Activated T-helper 9 cell treated with anti-CD3 and anti-CD28 coated beads, Interleukin-2, amount 50 U/mL, for 16 hours (primary cell): ENCODE measurements at places on chromosomes 11 and 22.

GRCh38 chr11:15800111-15800800 is 556.1 kb downstream of the SOX6 start:
- DNase-seq, result no peak

- DNase-seq, result no peak
Measured at GRCh38 chr11:35951680-35952079, 7.8 kb downstream of the LDLRAD3 start.

DNA sequence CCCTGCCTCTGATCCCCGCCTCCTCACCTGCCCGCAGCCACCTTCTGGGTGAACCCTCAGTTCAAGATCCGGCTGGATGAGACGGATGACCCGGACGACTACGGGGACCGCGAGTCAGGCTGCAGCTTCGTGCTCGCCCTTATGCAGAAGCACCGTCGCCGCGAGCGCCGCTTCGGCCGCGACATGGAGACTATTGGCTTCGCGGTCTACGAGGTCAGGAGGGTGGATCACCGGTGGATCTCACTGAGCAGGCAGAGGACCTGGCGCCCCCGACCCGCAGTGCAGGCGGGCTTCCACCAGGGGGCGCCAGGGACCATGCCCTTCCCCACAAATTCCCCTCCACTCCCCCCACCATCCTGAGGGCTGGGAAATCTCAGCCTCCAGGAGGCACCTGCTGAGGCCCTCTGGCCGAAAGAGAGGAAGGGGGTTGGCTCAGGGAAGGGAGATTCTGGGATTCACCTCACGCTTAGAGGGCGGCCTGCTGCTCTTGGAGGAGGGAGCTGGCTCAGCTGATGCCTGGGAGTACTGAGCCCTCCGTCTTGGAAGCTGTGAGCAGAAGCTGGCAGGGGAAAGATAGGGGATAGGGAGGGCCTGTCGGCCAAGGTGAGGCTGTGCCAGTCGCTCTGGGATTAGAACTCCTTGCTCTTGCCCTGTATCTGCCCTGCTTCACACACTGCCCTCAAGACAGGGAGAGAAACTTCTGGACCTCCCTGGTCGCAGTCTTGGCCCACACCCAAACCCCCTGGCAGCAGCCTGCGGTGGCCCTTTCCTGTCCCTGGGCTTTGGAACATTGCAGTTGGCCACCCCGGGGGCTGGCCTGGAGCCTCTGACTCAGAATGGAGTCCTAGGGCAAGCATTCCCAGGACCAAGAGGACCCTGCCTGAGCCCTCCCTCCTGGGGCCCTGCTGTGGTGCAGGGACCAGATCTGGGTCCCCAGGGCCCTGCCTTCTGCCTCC is 23.2 kb downstream of the CAPN1 start:
- DNase-seq, result peak; percentile 35

GRCh38 chr11:91817996-91818395 is 406.6 kb upstream of the FAT3 start:
- DNase-seq, result no peak

- no peak for DNase-seq
Measured at GRCh38 chr11:90251599-90251998, 28.8 kb upstream of the CHORDC1 start.

- DNase-seq, result no peak
Measured at GRCh38 chr22:32226326-32227104, 21.6 kb upstream of the RFPL2 start.

- no peak for DNase-seq
Measured at GRCh38 chr22:48908547-48908946, 919.1 kb downstream of the BRD1 start.

GRCh38 chr11:46332568-46333393 is 14.5 kb upstream of the DGKZ start:
- peak; percentile 38 for DNase-seq

DNA sequence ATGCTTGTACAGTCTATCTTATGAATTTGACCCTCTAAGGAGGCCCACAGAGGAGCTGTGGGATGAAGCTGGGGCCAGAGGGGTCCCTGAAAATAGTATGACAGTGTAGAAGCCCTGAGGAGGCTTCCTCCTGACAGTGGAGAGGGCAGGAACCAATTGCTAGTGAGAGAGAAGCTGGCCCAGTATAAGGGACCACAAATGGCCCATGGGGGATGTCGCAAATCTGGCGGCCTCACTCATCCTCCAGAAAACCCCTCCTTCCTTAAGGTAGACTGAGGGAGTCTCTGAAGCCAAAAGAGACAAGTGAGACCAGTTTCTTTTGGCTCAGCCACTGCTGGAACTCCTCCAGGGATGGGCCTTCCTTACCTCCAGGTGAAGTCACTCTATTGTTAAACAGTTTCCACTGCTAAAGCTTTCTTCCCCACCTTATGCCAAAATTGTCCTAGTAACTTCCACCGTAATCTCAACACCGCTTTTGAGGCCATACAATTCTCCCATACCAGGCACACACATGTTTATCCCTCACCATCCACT is 17.8 kb upstream of the CASTOR1 start:
- no peak for DNase-seq

- DNase-seq, result no peak
Measured at GRCh38 chr22:46802608-46803027, 40.2 kb downstream of the TBC1D22A start.
